ENCODE measurements at places on chromosomes 11 and 22. TPM values are rescaled to one million over a fixed set of nuclear protein-coding genes. Genes with fewer than 3 reads are reported as not detected.

The ZNF280B gene
- polyA plus RNA-seq = 2.3 TPM

The SMTNL1 gene
- polyA plus RNA-seq = 0.58 TPM

The CD3D gene
- 7.4 TPM for polyA plus RNA-seq

GRCh38 chr22:27725661-27726060 is 75.9 kb downstream of the MN1 start:
- DNase-seq = no peak

DNA sequence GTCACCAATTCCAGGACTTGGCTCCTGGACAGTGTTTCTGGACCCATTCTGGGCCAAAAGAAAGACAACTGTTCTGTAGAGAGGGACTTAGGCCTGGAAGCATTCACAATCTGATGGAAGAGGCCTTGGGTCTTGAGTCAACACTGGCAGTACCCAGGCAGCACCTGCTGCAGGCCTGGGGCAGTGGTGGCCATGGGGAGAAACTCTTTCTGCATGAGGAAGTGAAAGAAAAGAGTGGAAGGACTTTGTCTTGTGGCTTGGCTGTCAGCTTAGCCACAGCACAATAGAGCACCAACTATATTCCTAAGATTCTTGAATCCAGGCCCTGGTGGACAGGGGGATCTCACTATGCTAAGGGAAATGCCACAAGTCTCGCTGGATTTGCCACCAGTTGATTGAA is 70.6 kb downstream of the CTSC start:
- DNase-seq = no peak

All from large intestine (tissue), 12 donors.